Left lung (tissue), 14 donors: ENCODE measurements at places on chromosomes 7 and 10. TPM values are rescaled to one million over a fixed set of nuclear protein-coding genes. Genes with fewer than 3 reads are reported as not detected.
A peak's percentile ranks its signal among the peaks of the same experiment; 100 is the strongest.

UNC5B gene
- total RNA-seq: 20.3 TPM

GRCh38 chr7:23114896-23115295 is 9.3 kb downstream of the KLHL7 start:
- no peak overlapping the region for H3K27ac ChIP-seq
- H3K36me3 ChIP-seq: no peaks in the 10 kb centered on the region
- H3K4me3 ChIP-seq: no peak overlapping the region
- H3K27me3 ChIP-seq: no peaks in the 10 kb centered on the region

GRCh38 chr10:62985807-62986600 is 147.1 kb upstream of the NRBF2 start:
- no peak for DNase-seq
- H3K27ac ChIP-seq: no peak overlapping the region
- H3K27me3 ChIP-seq: no peaks in the 10 kb centered on the region
- no peaks in the 10 kb centered on the region for H3K36me3 ChIP-seq

GRCh38 chr7:156499247-156499881 is 141.2 kb upstream of the RNF32 start:
- no peaks in the 10 kb centered on the region for H3K36me3 ChIP-seq
- no peak overlapping the region for H3K27ac ChIP-seq
- DNase-seq: no peak
- H3K27me3 ChIP-seq: no peaks in the 10 kb centered on the region

FLNC gene
- total RNA-seq: 14.3 TPM

FGFBP3 gene
- 0.76 TPM for total RNA-seq

DNA sequence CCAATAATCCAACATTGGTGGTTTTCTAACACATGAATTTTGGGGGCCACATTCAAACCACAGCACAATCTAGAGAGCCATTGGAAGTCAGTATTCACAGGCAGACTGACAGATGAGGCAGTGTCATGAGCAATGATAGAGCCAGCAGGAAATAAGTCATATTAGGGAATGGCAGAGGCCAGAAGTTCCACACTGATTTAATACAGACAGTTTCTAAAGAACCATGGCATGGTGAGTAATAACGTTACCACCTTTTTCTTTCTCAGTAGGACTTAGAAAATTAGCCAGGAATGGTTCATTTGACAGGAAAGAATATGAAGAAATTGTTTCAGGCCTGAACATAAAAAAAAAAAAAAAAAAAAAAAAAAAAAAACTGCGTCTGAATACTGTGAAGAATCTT is 210.3 kb downstream of the GPAM start:
- no peaks in the 10 kb centered on the region for H3K4me1 ChIP-seq
- no peaks in the 10 kb centered on the region for H3K27me3 ChIP-seq
- no peak overlapping the region for H3K27ac ChIP-seq
- DNase-seq: no peak
- no peaks in the 10 kb centered on the region for H3K36me3 ChIP-seq

MAD1L1 gene
- 50.9 TPM for total RNA-seq

DNA sequence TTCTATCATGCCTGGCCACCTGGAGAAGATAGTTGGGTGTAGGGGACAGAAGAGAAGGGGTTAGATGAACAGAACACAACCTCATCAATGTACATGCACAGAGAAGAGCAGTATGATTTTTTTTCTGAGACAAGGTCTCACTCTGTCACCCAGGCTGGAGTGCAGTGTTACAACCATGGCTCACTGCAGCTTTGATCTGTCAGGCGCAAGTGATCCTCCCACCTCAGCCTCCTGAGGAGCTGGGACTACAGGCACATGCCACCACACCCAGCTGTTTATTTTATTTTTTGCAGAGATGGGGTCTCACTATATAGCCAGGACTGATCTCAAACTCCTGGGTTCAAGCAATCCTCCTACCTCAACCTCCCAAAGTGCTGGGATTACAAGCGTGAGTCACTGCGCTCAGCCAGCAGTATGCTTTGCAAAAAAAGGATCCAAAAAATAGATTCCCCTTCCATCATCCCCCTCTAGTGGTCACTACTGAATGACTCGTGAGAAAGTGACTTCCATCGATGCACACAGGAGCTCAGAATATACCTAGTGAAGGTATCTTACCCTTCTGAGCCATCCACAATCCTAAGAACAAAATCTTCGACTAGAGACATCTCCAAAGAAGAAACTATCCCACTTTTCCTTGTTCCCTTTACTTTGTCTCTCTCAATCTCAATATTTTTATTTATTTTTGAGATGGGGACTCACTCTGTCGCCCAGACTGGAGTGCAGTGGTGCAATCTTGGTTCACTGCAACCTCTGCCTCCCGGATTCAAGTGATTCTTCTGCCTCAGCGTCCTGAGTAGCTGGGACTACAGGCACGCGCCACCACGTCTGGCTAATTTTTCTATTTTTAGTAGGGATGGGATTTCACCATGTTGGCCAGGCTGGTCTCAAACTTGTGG is 21.0 kb downstream of the ZCWPW1 start:
- no peaks in the 10 kb centered on the region for H3K4me1 ChIP-seq
- H3K27me3 ChIP-seq: no peaks in the 10 kb centered on the region
- H3K4me3 ChIP-seq: no peak overlapping the region
- DNase-seq: peak; percentile 45
- H3K36me3 ChIP-seq: peaks cover 6% of the 10 kb centered on the region

ELN gene
- total RNA-seq: 673 TPM

DNA sequence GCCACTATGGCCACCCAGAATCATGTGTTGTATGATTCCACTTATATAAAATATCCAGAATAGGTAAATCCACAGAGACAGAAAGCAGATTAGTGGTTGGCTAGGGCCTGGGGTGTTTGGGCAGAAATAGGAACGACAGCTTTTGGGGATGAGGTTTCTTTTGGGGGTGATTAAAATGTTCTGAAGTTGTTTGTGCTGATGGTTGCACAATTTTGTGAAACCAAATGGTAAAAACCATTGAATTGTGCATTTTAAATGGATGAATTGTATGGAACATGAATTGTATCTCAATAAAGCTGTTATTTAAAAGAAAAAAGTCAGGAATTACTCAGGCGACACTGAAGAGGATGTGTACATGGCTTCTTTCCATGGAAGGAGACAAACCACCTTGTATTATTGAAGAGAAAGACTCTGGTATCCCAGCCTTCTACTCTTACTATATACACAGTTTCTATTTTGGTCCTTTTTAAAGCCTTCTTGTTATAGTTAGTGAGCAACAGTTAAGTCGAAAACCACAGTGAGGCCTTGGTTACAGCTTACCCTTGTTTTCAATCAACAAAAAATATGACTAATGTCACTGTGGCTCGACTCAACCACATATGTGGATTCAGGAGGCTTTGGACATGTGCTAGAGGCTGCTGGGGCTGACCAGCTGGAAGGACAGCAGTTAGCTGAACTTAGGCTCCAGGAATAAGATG is 57.1 kb upstream of the KMT2E start:
- H3K4me3 ChIP-seq: no peak overlapping the region
- H3K4me1 ChIP-seq: peaks cover 10% of the 10 kb centered on the region
- no peak for DNase-seq
- H3K36me3 ChIP-seq: no peaks in the 10 kb centered on the region
- H3K27ac ChIP-seq: peak overlapping the region; percentile 43

DNA sequence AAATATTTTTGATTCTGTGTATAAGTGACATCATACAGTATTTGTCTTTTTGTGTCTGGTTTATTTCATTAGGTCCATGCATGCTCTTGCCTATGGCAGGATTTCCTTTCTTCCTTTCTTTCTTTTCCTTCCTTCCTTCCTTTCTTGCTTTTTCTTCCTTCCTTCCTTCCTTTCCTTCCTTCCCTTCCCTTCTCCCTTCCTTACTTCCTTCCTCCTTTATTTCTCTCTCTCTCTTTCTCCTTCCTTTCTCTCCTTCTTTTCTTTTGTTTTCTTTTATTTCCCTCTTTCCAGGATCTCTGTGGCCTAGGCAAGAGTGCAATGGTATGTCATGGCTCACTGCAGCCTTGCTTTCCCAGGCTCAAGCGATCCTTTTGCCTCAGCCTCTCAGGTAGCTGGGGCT is 31.4 kb upstream of the CALU start:
- H3K4me3 ChIP-seq: no peak overlapping the region
- H3K27ac ChIP-seq: no peak overlapping the region
- DNase-seq: no peak
- H3K36me3 ChIP-seq: no peaks in the 10 kb centered on the region

DNA sequence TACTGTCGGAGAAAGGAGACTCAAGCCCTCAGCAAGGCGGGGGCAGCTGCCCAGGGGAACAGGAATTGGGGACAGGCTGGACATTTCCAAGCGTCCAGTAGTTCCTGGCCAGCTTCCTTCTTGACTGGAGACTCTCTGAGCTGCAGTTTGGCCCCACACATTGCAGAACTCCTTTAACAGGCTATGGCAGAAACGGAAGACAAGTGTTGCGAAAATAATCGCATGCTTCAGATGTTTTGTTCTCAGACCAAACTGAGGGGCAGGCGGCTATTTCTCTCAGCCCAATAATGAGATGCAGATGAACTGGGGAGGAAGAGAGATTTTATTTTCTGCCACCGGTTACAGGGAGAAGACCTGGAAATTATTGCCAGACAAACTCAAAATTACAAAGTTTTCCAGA is 88.0 kb upstream of the PFKP start:
- H3K27me3 ChIP-seq: peaks cover under 1% of the 10 kb centered on the region
- no peak overlapping the region for H3K27ac ChIP-seq
- no peaks in the 10 kb centered on the region for H3K36me3 ChIP-seq

SPDYE8 gene
- not detected for total RNA-seq

DNA sequence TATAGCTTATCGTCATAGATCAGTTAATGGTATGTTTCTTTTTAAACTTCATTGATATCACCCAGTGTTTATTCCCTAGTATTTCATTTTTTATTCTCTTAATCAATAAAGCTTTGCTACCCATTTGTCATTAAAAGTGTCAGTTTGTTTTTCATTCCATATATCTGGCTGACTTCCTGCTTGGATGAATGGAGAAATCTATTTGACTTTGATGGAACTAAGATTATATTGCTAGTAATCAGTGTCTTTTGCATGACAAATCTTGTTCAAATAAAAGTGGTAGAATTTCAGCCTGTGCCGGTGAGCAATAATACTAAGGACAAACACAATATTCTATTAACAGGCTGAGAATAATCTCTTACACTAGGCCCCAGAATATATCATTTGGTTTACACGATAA is 203.3 kb downstream of the SEC23IP start:
- H3K4me1 ChIP-seq: no peaks in the 10 kb centered on the region
- no peak for DNase-seq
- H3K27me3 ChIP-seq: no peaks in the 10 kb centered on the region

GRCh38 chr7:17448479-17449423 is 150.3 kb downstream of the AHR start:
- no peaks in the 10 kb centered on the region for H3K27me3 ChIP-seq
- no peak overlapping the region for H3K27ac ChIP-seq

GPR15LG gene
- not detected for total RNA-seq

DNA sequence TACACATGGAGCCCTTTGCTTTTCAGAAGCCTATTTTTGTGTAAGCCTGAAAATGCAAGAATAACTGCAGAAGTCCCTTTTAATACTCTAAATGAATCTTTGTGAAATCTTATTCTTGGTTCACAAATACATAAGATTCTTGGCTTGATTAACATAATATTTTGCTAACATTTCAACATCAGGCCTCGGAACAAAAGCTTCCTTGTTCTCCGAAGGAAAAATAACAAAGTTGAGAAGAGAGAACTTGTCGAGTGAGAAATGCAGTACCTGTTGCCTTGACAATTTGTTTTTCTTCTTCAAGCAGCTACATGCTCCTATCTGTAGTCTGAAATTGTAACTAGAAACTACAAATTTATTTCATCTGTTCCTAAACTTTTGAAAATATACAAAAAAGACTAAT is 8.5 kb downstream of the NT5C2 start:
- peak; percentile 26 for DNase-seq
- H3K27ac ChIP-seq: peak overlapping the region; percentile 59

GRCh38 chr10:54853883-54854282 is 52.9 kb upstream of the PCDH15 start:
- no peaks in the 10 kb centered on the region for H3K27me3 ChIP-seq
- H3K27ac ChIP-seq: no peak overlapping the region
- no peaks in the 10 kb centered on the region for H3K36me3 ChIP-seq
- H3K4me3 ChIP-seq: no peak overlapping the region
- H3K4me1 ChIP-seq: no peaks in the 10 kb centered on the region

PVRIG gene
- 0.41 TPM for total RNA-seq

DNAJC2 gene
- total RNA-seq: 20.4 TPM

GRCh38 chr7:14420768-14421167 is 431.3 kb upstream of the ETV1 start:
- no peaks in the 10 kb centered on the region for H3K36me3 ChIP-seq

GRCh38 chr10:91564026-91564425 is 68.8 kb downstream of the PPP1R3C start:
- H3K36me3 ChIP-seq: no peaks in the 10 kb centered on the region
- no peak overlapping the region for H3K27ac ChIP-seq
- H3K27me3 ChIP-seq: no peaks in the 10 kb centered on the region
- no peaks in the 10 kb centered on the region for H3K4me1 ChIP-seq
- DNase-seq: no peak

ANLN gene
- total RNA-seq: 23.2 TPM

DNA sequence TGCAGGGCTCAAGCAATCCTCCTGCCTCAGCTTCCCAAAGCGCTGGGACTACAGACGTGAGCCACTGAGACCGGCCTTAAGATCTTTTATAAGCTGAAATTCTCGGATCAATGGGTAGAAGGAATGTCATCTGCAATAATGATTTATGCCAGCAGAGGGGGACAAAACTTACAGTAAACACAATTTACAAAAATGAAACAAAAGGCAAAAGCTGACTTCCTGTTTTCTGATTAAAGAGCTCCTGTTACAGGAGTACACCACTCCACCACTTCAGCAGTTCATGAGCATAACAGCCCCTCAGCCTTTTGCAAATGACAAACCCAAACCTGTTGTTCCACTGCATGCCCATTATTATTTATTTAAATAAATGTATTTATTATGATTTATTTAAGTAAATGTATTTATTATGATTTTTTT is 88.5 kb upstream of the ATP6V0A4 start:
- H3K27me3 ChIP-seq: no peaks in the 10 kb centered on the region
- no peak overlapping the region for H3K27ac ChIP-seq
- H3K36me3 ChIP-seq: no peaks in the 10 kb centered on the region
- H3K4me1 ChIP-seq: no peaks in the 10 kb centered on the region
- no peak for DNase-seq

EMX2 gene
- total RNA-seq: not detected

CHAT gene
- not detected for total RNA-seq

GRCh38 chr10:21849607-21850006 is 153.9 kb downstream of the DNAJC1 start:
- H3K27ac ChIP-seq: no peak overlapping the region
- DNase-seq: no peak
- no peaks in the 10 kb centered on the region for H3K4me1 ChIP-seq

- no peak overlapping the region for H3K4me3 ChIP-seq
- no peak overlapping the region for H3K27ac ChIP-seq
- H3K27me3 ChIP-seq: no peaks in the 10 kb centered on the region
- H3K36me3 ChIP-seq: no peaks in the 10 kb centered on the region
- no peak for DNase-seq
- H3K4me1 ChIP-seq: no peaks in the 10 kb centered on the region
Observed at GRCh38 chr10:95326396-95326795, 35.6 kb upstream of the PDLIM1 start.

- no peaks in the 10 kb centered on the region for H3K27me3 ChIP-seq
- H3K4me3 ChIP-seq: no peak overlapping the region
- H3K36me3 ChIP-seq: no peaks in the 10 kb centered on the region
- no peaks in the 10 kb centered on the region for H3K4me1 ChIP-seq
- no peak for DNase-seq
Observed at GRCh38 chr7:51104278-51104677, 212.3 kb downstream of the COBL start.

- peaks cover 51% of the 10 kb centered on the region for H3K4me1 ChIP-seq
- no peaks in the 10 kb centered on the region for H3K27me3 ChIP-seq
- DNase-seq: no peak
- no peaks in the 10 kb centered on the region for H3K36me3 ChIP-seq
- no peak overlapping the region for H3K27ac ChIP-seq
Observed at GRCh38 chr10:100348389-100348927, 1.4 kb downstream of the SCD start.
